ENCODE measurements at places on chromosomes 12 and 14.

DNA sequence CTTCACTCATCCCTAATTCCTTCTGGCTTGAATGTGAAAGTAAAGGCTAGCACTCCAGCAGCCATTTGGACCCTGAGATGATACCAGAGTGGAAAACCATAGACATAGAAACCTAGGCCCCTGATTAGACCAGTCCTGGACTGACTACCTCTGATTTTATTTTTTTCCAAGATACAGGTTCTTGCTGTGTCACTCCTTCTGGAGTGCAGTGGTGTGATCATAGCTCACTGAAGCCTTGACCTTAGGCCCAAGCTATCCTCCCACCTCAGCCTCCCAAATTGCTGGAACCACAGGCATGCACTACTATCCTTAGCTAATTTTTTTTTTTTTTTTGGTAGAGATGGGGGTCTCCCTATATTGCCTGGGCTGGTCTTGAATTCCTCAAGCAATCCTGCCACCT is 74.4 kb upstream of the STAC3 start:
- H3K27ac ChIP-seq: no peak overlapping the region
- DNase-seq: no peak
- H3K4me3 ChIP-seq: no peak overlapping the region
- no peaks in the 10 kb centered on the region for H3K4me1 ChIP-seq

DNA sequence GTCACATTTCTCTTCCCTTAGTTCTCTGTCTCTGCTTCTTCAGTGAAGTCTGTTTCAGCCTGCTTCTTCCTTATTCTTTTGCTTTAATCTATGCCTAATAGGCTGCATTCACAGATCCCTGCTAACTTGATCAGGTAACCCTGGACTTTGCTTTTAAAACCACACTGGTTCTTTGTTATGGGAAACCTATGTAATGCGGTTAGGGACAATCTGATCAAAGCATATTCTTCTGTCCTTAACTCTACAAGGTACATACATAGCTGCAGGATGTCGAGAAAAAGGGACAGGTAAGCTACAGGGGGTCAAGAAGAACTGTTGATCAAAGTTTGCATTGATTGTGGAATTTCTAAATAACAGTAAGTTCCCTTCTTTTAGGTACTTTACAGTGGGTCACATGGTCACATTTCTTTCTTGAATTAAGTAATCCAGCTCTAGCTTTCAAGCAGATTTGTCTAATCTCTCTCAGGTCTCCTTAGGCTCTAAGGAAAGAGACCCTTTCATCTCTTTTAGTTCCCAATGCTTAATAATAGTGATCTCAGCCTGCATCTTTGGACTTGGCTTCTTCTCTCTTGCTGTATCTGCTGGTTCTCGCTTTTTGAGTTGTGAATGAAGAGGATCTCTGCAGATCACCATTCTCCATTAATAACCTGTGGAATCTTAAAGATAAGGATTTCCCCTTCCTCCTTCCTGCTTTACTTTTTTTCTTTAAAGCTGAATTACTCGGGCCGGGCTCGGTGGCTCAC is 3.8 kb downstream of the COPZ1 start:
- H3K27me3 ChIP-seq: no peaks in the 10 kb centered on the region
- no peak for DNase-seq
- no peaks in the 10 kb centered on the region for H3K36me3 ChIP-seq
- H3K4me3 ChIP-seq: no peak overlapping the region
- peaks cover 67% of the 10 kb centered on the region for H3K4me1 ChIP-seq

- no peak overlapping the region for H3K27ac ChIP-seq
- DNase-seq: no peak
- no peaks in the 10 kb centered on the region for H3K27me3 ChIP-seq
- peaks cover 4% of the 10 kb centered on the region for H3K4me1 ChIP-seq
- no peak overlapping the region for H3K4me3 ChIP-seq
Measured at GRCh38 chr14:34691206-34691605, 23.2 kb downstream of the CFL2 start.

- H3K4me3 ChIP-seq: no peak overlapping the region
- no peaks in the 10 kb centered on the region for H3K36me3 ChIP-seq
- no peaks in the 10 kb centered on the region for H3K4me1 ChIP-seq
- no peaks in the 10 kb centered on the region for H3K27me3 ChIP-seq
- no peak for DNase-seq
Measured at GRCh38 chr12:130764475-130765185, 48.5 kb upstream of the RIMBP2 start.

GRCh38 chr12:45756666-45757065 is 27.2 kb downstream of the ARID2 start:
- no peaks in the 10 kb centered on the region for H3K4me1 ChIP-seq
- H3K36me3 ChIP-seq: no peaks in the 10 kb centered on the region
- H3K4me3 ChIP-seq: no peak overlapping the region
- H3K27ac ChIP-seq: no peak overlapping the region
- DNase-seq: no peak
- no peaks in the 10 kb centered on the region for H3K27me3 ChIP-seq

DNA sequence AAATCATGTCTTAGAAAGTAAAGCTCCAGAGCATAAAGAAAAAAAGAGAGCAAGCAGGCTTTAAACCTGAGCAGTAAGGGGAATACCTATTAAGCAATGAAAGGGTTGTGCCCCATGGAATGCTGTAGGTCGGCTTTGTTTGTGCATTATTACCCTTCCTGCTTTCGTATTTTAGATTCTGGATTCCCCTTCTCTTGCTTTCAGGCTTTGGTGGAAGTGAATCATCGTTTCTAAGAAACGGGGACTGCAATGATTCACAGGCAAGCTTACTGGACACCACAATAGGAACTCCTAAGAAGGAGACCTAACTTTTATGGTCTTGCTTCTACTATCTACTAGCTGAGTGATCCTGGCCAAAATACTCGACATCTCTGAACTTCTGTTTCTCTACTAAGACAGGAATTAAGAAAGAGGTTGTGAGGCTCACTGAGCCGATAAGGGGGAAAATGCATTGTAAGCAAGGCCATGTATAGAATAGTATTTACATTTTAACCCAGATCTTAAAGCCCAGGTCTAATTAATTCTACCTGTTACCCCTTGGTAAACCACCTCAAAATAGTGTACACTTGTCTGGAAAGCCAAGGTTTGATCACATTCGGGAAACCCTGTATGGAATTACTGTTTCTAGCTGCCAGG is 1.2 kb upstream of the BMAL2 start:
- peak overlapping the region; percentile 60 for H3K27ac ChIP-seq
- no peak overlapping the region for H3K4me3 ChIP-seq
- H3K4me1 ChIP-seq: peaks cover 22% of the 10 kb centered on the region
- H3K36me3 ChIP-seq: no peaks in the 10 kb centered on the region
- no peak for DNase-seq
- H3K27me3 ChIP-seq: no peaks in the 10 kb centered on the region
